ENCODE measurements at places on chromosomes 11 and 22.

DNA sequence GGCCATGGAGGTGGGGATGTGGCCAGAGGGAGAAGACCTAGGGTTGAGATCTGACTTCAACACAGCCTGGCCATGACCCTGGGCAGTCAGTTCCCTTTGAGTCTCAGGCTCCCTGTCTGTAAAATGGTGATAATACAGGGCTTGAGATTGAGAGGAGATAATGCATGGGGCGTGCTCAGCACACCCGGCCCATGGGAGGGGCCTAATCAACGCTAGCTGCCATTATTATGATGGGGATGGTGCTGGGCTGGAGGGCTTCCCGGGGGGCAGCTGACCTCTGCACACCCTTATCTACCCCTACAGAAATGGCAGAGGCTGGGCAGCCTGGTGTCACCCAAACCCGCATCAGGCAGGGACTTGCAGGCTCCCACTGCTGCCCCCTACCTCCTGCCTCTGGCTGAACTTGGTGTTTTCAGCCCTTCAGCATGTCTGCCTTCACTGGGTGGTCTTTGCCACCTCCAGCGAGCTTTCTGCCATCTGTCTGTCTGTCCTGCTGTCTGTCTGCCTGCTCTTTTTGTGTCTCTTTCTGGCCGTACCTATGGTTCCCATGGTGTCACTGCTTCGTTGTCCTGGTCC, 84.5 kb downstream of the CACNA1I start:
- DNase-seq = no peak

GRCh38 chr11:96154802-96155520, 188.0 kb downstream of the MAML2 start:
- DNase-seq = no peak

DNA sequence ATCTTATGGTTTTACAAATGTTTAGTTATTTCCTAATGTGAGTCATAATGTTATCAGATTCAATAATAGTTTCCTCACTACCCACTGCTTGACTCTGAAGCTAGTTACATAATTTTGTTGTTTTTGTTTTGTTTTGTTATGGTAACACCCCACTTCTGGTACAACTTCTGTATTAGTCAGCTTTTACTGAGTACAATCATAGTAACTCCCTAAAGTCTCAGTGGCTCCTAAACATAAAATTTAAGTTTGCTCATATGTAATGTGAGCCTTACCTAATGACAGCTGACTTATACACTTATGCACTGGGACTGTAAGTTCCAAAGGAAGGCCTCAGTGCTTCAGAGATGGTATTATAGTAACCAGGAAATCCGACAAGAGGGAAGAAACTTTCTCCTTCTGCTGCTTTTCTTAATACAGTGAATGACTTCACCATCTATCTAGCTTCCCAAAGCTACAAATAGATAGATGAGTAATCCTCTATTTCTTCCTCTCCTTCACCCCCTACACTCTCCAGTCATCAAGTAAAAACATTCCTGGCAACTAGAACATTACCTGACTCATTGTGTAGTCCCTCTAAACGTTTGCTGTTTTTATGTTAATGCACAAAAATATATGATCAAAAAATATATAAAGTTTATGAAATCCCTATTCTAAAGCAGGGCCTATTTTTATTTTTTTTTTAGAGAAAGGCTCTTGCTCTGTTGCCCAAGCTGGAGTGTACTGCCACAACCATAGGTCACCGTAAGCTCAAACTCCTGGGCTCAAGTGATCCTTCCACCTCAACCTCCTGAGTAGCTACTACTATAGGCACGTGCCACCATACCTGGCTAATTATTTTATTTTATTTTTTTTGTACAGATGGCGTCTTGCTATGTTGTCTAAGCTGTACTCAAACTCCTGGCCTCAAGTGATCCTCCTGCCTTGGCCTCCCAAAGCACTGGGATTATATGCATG, 563.0 kb downstream of the SOX6 start:
- DNase-seq = no peak

- DNase-seq = no peak
Measured at GRCh38 chr11:111569476-111569875, 29.0 kb downstream of the LAYN start.

DNA sequence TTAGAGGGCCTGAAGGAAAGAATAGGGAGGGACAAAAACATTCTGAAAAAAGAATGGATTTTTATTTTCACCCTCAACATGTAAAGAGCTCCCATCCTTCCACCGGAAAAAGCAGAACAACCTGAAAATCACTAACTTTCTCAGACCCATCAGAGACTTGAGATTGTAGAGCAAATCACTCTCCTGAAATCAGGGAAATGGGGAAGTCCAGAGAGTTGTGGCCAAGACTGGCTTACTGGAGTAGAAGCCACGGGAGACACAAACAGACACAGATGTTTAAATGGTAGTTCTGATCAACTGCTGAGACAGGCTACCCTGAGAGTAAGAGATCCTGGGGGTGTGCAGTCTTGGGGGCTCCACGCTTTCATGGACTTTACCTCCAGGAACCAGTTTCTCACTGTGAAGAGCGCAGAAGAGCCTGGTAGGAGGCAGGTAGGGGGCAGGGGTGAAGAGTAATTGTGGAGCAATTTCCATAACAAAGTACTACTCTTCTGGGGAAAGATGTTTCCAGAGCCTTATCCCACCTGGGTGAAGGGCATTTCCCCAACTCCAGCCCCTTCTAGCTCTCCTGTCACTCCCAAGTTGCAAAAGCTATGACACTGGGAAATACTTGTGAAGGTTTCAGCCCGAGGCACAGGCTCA, 47.1 kb downstream of the ASCL2 start:
- DNase-seq = no peak

DNA sequence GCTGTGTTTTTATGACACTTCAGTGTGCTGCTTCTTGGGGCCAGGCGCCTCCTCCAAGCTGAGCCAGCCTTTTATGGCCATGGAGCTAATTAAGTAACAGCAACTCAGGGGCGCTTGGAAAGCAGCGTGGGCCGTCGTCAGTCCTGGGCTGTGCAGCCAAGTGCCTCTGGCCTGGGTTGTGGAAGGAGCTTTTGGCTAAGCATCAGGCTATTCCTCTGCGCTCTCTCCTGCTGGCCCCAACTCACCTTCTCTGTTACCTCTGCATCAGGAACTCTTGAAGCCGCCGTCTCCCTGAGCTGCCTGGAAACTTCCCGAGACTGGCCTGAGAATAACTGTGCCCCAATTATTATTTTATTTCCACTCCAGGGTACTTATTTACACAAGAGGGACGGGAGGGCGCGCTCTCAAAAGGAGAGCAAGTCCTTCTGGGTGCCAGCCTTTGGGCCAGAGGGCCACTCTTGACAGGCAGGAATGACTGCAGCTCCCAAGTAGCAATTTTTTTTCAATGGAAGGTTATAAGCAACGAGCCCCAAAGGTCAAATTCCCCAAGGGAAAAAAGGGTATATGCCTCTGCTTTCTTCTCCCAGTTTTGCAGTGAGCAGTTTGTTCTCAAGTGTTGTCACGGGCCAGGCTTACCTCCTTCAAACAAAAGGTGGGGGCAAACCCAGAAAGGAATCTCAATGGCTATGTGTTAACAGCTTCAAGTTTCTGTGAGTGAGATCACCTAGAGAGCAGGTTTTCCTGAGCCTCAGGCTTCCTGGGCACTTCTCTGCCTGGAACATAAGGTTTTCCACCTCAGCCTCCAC, 38.5 kb upstream of the NAV2 start:
- no peak for DNase-seq

- no peak for DNase-seq
Measured at GRCh38 chr11:70242885-70243284, 27.6 kb upstream of the PPFIA1 start.

DNA sequence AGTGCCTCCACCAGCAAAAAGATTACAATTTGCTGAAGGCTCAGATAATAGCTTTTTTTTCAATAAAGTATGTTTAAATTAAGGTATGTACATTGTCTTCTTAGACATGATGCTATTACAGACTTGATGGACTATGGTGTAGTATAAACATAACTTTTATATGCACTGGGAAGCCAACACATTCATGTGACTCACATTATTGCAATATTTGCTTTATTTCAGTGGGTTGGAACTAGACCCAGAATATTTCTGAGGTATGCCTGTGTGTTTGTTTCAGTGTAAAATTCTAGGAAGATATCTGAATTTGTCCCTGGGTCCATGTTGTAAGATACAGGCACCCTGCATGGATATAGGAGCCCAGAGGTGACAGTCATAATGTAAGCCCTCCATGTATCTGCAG, 120.0 kb upstream of the BDNF start:
- no peak for DNase-seq

GRCh38 chr11:115965767-115966504, 461.7 kb upstream of the CADM1 start:
- no peak for DNase-seq

All from activated naive CD8-positive, alpha-beta T cell treated with anti-CD3 and anti-CD28 coated beads for 36 hours (primary cell).